H54 (cell line): ENCODE measurements at places on chromosomes 4 and X.
A peak's percentile ranks its signal among the peaks of the same experiment; 100 is the strongest.

DNA sequence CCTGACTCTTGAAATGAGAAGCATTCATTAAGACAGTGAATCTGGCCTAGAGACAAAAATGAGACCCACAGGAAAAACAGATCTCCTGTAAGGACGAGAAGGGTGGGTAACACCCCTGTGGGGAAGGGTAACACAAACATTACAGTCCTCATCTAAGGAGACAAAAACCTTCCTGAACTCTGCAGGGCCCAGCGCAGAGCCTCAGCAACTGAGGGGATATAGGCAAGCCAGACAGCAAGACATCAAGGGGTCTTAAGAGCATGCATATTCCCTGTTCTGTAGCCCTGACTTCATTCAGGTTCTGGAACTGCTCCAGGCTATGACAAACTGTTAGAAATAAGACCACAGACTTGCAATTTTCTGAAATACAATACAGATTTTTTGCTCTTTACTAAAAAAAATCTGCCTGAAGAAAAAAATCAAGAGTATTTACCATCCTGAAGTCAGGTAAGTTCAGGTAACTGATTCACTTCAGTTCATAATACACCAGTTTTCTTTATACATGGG lies 15.5 kb downstream of the COX18 start:
- no peak for DNase-seq

- DNase-seq, result no peak
These were observed 61.9 kb downstream of the SLC9A6 start for GRCh38 chrX:136047016-136047642.

DNA sequence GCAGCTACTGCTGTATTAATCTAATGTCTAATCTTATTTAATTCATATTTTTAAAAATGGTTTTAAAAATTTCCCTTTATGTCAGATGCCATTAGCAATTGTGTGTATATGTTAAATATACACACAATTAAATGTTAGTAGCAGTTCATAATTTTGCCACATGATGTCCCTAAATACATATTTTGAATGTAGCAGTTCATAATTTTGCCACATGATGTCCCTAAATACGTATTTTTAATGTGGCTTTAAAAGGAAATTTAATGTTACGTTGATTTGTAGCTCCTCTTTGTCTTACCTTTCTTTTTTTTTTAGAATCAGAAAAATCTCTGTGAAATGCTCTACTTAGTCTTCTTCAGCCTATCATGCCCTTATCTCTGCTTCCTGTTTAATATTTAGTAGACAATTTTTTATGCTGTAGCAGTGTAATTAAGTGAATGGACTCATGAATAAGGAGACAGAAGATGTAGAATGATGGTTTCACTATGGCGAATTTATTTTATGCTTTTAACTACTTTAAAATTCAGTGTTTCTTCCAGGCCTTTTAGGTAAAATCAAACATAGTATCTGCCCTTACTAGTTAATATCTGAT lies 26.1 kb downstream of the RBM46 start:
- no peak for DNase-seq

DNA sequence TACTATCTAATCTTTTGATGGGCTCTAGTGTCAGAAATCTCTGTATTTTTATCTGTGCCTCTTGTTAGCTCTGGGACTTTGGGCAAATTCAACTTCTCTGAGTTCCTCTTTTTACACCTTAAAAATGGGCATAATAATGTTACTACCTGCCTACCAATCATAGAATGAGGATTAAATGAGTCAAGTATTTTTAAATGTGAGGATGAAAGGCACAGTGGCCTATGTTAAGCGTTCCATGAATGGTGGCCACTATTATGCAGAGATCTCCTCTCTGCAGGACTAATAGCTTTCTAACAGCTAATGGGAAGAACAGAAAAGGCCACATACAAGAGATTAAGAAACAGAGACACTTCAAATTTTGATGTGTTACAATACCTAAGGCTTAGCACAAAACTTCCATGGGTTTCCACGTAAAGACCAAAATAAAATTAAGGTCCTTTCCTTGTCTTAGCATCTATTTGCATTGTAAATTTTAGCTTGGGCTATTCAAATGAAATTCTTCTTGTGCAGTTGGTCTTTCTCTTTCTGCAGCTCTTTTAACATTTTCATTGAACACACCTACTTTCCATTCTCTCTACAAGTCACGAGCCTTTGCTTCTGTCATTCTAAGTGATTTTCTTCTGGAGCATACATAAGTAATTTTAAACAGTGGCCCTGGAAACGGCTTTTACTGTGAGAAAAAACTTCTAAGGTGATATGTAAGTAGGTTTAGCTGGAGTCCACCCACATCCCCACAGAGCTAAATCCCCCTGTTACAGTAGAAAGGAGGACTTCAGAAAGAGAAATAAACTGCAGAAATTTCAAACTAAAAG lies 117.9 kb upstream of the MED14 start:
- DNase-seq, result no peak

DNA sequence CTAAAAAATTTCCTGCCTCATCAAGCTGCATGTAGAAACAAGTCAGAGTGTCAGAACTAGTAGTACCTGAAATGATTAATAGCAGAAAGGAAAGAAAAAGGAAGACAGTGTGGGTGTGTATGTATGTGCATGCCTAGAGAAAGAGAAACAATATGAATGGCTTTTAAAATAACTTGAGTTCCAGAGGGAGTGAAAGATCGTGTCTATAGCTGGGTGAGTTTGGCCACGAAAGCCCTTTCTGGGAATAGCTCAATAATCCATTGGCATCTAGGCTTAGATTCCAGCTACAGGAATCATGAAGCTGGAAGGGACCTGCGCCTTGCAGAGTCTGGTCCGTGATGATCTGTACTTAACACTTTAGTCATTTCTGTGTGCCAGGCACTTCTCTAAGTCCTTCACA lies 195.6 kb downstream of the RAPGEF2 start:
- DNase-seq, result no peak

DNA sequence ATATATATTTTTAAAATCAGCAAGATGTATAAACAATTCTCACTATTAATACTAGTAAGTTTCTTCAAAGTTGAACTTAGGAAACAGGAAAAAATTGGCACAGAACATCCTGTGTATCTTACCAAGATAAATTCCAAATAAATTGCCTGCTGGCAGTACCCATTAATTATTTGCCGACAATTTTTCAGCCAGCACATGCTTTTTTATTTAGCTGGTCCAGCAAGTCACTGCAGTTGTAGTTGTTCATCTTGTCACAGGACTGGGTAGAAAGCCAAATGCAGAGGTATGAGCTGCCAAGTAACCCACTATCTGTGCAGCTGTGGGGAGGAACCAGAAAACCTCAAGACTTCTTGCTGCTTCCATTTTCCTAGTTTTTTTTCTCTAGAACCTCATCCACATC lies 113.4 kb downstream of the PACRGL start:
- no peak for DNase-seq

DNA sequence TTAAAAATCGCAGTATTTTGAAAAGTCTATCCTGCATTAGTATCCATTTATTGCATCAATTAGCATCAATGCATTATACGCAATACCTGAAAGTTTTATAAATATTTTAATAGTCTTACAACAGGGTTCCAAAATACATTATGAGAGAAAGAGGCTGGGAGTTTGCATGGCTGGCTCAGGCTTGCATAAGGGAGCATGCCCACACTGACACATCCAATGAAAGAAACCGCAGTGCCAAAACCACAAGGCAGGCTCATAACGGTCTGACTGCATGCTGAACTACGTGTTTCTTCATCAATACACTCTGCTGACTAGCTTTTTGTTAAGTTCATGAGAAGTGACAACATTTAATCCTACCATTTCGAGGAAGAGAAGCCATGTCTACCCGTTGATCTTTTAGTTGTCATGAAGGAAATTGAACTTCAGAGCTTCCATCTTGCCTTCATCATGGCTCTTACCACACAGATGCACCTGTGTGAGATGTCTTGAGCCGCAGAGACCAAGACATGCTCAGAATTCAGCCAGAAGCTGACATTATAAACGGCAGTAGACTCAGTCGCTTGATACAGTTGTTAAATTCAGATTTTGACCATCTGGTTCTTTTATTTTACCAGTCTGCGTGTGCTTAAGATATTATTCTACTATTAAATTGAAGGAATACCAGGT lies 168.8 kb upstream of the FRG1 start:
- DNase-seq, result no peak

DNA sequence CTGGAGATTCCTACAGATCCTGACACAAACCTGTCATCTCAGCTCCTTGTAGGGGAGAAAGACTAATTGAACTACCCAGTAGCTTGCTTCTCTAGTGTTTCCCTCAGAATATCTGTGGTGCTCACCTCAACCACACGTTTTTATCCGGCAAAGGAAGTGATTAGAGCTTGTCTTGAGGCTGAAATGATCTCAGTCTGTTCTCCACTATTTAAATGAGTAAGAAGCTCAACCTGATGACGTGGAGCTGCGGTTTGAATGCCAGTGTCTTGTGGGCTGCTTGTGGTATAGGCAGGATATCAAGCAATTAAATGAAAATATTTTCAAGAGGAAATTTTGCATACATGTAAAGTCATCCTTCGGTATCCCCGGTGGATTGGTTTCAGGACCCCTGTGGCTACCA lies 270.2 kb downstream of the TLL1 start:
- peak; percentile 4 for DNase-seq

DNA sequence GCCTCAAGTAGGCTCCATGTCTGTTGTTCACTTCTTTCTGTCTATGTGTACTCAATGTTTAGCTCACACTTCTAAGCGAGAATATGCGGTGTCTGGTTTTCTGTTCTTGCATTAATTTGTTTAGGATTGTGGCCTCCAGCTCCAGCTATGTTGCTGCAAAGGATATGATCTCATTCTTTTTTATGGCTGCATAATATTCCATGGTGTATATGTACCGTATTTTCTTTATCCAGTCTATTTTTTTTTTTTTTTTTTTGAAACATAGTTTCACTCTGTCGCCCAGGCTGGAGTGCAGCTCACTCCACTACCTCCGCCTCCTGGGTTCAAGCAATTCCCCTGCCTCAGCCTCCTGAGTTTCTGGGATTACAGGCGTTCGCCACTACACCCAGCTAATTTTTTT lies 5.7 kb upstream of the TMEM150C start:
- DNase-seq, result no peak

DNA sequence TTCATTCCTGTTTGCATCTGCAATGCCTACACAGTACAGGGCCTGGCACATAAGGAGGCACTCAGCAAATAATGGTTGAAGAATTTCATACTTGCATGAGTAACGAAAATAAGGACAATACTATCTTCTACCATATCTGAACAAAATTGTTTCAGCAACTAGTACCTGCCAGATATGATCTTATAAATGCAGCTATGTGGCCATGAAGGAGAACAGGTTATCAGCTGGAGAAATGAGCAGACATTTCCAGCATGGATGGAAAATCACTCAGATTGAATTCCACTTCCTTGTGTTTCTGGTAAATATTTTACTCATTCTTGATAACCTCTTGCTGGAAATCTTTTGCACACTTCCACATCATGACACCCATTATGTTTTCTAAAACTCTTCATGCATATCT lies 204.0 kb downstream of the ADAMTS3 start:
- DNase-seq, result no peak

DNA sequence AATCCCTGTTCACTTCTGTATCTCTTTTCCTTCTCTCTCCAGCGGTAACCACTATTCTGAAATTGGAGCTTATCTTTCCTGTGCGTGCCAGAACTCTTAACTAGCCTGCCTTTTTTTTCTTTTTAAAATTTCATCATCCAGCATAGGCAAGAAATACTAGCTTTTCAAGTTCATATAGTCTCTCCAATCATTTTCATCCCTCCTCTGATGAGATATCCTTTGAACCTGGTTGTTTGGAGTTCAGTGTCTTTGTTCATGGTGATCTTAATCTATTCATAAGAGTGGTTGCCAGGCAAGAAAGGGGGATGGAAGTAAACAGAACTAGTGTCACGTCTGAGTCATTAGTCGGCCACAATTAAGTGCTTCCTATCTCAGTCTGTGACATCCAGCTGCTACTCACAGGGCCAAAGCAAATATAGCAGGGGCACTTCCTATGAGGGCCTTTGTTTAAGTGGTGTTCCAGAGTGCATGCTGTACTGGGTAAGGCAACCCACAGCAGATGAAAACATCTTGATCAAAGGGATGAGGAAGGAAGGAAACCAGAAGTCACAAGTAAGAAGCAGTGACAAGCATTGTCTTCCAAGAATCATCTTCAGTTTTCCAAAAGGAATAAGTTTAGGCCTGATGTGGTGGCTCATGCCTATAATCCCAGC lies 56.4 kb upstream of the XIAP start:
- no peak for DNase-seq

- DNase-seq, result no peak
These were observed 35.6 kb downstream of the ARSJ start for GRCh38 chr4:113943863-113944262.

- DNase-seq, result no peak
These were observed 7.1 kb downstream of the BEX1 start for GRCh38 chrX:103056902-103057301.

- no peak for DNase-seq
These were observed 21.3 kb downstream of the GPKOW start for GRCh38 chrX:49102190-49102589.

- no peak for DNase-seq
These were observed 62.8 kb downstream of the CCSER1 start for GRCh38 chr4:90189946-90190345.

GRCh38 chr4:121555315-121556107 lies 141.3 kb downstream of the ANXA5 start:
- DNase-seq, result no peak

GRCh38 chrX:130179170-130179569 lies 7.4 kb downstream of the RAB33A start:
- no peak for DNase-seq

- no peak for DNase-seq
These were observed 19.1 kb upstream of the ZXDA start for GRCh38 chrX:57929373-57929772.

- no peak for DNase-seq
These were observed 61.3 kb upstream of the NFKB1 start for GRCh38 chr4:102439812-102440211.

DNA sequence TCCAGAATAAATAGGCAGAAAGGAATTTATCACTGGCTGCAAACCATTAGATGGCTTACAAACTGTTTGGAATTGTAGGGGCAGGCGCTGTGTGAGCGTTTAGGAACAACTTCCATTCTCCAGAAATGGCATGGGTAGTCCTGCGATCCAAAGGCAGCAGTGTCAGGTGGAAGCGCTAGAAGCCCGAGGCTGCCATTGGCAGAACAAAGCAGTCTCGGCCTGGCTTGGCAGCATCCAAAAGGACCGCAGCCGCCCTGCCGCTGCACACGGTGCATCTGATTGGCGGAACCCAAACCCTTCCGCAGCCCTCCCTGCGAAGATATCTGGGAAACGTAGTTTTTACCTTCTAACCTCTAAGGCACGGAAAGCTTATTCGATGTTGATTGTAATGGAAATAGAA lies 23.6 kb upstream of the YTHDC1 start:
- peak; percentile 55 for DNase-seq

- no peak for DNase-seq
These were observed 46.1 kb downstream of the CNGA2 start for GRCh38 chrX:151780621-151781020.

DNA sequence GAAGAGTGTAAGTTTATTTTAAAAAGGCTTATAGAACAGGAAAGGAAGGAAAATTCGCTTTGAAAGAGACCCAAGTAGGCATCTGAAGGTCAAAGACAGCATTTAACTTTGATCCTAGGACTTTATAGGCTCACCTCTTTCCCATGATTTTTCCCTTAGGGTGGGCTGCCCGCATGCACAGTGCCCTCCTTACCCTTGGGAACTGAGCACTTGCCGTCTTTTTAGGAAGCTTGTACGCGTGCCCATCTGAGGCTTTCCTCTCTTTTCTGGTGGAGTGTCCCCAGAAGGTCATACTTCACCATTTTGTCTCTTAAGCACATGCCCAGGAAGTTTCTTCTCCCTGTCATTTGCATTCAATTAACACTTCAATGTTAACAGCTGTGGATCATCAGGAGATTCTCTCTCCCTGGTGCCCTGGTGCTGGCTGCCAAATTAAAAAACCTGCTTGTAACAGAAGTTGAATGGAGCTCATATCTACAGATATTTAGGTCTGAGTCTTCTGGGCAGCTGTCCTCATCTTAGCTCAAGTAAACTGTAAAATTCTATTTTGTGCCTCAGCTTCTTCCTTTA lies 38.4 kb upstream of the IL9R start:
- DNase-seq, result no peak
